ENCODE measurements at places on chromosomes 3 and 15.

- DNase-seq = no peak
Measured at GRCh38 chr3:14096742-14097141, 27.9 kb downstream of the CHCHD4 start.

DNA sequence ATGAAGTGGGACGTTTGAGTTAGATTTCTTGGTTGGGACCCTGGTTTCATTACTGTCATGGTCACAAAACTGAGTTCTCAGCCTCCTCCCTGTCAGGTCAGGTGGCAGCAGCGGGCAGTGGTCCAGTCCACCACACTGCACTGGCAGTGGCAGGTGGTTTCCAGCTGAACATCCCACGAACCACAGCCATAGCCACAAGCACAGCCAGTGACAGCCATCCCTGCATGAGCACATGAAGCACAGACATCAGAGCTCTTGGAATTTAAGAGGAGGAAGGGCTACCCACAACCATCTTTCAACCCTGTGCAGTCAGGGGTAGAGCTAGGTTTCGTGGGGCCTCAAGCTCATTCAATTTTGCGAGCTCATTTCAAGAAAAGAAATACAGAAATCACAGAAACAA is 1.5 kb downstream of the RETNLB start:
- no peak for DNase-seq

- DNase-seq = no peak
Measured at GRCh38 chr3:49358884-49359225, 702 bp upstream of the GPX1 start.

DNA sequence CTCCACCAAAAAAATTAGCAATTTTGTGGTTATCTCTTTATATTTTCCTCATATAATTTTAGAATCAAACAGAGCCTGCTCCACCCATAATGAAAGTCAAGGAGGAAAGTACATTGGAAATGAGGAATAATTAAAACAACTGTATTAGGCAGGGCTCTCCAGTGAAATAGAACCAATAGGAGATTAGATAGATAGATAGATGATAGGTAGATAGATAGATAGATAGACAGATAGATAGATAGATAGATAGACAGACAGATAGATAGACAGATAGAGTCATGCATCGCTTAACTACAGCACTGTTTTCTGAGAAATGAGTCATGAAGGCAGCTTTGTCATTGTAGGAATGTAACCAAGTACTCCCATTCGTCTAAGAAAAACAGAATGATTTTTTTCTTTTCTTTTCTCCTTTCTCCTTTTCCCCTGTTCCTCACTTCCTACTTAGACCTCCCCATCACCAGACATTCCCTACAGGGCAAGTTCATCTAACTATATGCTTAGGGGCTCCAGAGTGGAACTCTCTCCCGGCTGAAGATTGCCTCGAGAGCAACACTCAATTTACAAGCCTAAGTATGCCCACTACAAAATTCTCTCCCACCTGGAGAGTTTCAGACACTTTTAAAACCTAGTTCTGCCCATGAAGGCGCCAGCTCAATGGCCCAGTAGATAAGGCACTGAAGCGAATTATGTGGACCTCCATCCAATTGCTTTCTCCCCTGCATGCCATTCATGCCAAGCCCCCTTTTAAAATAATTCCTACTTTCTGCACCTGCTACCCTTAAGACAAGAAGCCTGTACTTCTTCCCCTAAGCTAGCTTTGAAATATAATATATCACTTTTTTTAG is 53.3 kb upstream of the LIPC start:
- DNase-seq = no peak

DNA sequence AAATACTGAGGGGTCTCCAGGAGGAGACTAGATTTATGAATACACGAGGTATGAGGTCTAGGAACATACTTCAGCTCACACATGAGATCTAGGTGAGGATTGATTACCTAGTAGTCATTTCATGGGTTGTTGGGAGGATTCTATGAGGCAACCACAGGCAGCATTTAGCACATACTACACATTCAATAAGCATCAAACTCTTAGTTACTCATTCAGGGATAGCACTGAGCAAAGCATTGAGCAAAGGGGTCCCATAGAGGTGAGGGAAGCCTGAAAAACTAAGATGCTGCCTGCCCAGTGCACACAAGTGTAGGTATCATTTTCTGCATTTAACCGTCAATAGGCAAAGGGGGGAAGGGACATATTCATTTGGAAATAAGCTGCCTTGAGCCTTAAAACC is 4.5 kb downstream of the CCR5 start:
- no peak for DNase-seq

- DNase-seq = no peak
Measured at GRCh38 chr15:33375236-33375635, 64.5 kb downstream of the RYR3 start.

- no peak for DNase-seq
Measured at GRCh38 chr3:9400616-9401015, 3.2 kb downstream of the SETD5 start.

DNA sequence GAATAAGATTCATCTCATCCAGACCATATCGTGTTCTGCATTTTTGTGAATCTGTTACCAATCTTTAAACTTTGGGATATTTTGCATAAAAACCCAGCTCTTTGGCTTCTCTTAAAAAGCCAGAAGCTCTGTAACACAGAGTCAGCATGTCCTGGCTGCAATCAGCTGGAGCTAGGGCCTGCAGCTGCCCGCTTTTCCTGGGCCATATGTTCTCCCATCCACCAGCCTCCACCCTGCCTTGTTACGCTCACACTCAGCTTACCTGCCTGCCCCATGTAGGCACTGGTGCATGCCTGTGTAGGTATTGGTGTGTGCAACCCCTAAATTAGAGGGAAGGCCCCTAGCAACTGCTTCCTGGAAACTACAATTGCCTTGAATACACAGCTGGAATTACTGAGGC is 48.2 kb downstream of the CRYGS start:
- no peak for DNase-seq

GRCh38 chr3:101065962-101066361 is 72.7 kb upstream of the ABI3BP start:
- peak; percentile 77 for DNase-seq

DNA sequence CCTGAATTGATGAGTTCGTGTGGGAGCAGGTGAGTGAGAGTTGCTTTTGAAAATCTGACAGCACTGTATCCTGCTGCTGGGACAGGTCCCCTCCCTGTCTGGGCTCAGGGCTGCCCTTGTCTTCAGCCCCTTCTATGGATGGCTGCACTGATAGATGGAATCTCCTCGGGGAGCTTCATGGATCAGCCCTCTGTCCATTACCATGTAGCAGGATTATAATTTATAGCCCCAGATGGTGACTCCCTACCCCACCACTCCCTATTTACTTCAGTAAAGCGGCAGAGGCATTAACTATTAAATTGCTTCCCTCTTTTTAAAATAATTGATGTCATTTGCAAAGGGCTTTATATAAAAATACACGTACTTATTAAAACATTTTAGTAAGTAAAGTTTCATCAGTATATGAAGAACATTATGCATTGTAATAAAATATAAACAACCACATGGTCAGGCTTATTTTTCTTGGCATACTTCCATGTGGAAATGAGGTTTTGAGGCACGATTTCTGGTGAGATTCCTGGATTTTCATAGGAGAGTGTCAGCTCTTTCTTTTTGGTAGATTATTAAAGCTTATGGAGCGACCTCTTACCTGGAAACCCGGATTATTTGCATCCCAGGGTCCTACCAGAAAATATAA is 38.5 kb downstream of the MAP3K13 start:
- DNase-seq = no peak

DNA sequence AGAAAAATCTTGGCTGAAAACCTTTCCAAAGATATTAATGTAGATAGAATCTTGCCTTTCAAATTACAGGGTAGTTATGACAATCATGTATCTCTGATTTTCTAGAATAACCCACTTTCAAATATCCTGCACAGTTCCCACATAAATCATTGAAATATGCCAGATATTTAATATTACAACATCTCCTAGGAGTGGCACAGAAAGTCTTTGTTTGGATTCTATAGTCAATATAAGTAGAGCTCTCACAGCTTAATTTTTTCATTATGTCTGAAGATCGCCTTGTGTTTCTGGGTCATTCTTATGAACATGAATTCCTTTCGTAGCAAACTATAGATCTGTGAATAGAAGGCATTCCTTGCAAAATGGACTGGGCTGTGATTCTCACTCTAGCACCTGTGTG is 5.0 kb downstream of the RARB start:
- no peak for DNase-seq

DNA sequence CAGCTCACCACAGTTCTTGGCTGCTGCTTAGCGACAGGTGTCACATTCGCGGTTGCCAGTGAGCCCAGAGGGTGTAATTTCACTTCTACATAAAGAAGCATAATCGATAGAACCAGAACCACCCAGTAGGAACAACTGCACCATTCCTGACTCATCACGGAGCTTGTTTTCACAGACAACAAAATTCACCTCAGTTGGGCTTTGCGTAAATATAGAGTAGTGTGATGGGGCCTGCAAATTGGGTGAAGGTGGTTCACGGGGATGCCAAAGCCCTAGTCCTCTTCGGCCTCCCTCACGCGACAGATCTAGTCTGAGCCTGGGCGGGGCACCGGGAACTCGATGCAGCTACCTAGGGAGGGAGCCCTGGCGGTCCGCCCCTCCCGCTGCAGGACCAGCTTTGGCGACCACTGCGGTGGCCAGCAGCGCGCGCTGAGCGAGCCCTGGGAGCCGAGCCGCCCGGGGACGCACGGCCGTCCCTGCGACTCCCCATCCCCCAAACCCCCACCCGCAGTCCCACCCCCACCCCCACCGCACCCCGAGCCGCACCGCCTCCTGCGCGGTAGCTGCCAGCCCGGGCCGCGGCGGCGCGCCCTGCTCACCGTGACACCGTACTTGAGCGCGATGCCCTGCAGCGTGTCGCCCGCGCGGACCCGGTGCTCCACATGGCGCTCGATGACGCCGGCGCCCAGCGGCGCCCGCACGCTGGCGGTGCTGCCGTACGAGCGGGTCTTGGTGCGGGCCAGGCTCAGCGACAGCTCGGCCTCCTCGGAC is 519 bp downstream of the LYSMD2 start:
- DNase-seq = no peak

- DNase-seq = no peak
Measured at GRCh38 chr3:130849091-130849552, 44.8 kb upstream of the ATP2C1 start.

GRCh38 chr3:110995461-110996231 is 76.0 kb upstream of the NECTIN3 start:
- DNase-seq = peak; percentile 39

DNA sequence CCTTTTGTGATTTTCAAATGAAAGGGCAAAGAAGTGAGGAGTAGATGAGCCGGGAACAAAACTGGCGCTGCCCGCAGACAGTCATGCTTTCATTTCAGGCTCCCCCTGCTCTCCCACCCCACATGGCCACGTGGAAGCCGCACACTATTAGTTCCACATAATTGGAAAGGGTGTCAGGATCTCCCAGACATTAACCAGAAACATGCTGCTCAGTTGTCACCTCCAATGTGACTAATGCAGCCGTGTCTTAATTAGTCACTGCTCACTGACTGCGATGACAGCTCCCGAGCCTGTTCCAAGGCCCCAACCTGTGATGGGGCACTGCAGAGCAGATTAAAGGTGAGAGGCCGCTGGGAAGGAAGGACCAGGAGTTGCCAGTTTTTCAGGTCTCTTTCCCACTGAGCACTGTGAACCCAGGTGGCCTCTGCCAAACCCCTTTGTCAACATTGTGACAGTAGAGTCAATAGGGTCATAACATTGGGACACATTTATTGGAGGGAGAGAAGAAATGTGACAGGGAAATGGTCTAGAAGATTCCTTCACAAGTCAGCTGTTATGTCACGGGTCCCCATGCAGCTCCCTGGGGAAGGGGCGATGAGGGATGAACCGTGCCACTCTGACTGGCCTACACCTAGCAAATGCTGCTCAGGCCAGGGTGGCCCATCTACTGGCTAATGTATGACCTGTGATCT is 38.6 kb upstream of the SFMBT1 start:
- DNase-seq = no peak

DNA sequence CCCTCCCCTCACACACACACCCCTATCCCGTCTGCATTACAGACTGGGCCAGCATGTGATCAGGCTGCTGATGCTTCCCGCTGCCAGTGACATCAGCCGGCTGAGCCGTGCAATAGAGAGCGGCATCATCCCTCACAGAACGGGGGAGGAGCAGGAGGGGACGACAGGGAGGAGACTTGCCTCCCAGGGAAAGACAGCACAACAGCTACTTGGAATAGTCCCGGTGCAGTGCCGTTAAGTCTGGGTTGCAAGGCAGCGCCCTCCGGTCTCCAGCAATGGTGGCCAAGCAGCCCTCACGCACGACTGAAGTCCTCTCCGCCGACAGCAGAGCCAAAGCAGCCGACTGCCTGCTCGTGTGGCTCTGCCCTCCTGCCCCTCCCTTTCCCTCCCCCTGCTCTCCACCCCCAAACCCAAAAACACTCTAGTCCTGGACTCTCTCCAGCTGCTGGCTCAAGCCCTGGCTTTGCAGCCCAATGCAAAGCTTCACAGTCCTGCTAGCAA is 31.5 kb upstream of the RPS17 start:
- peak; percentile 52 for DNase-seq

GRCh38 chr3:171556574-171557145 is 96.5 kb upstream of the TNIK start:
- no peak for DNase-seq
